ENCODE measurements at places on chromosomes 1 and 21. TPM values are rescaled to one million over a fixed set of nuclear protein-coding genes. Genes with fewer than 3 reads are reported as not detected.

DNA sequence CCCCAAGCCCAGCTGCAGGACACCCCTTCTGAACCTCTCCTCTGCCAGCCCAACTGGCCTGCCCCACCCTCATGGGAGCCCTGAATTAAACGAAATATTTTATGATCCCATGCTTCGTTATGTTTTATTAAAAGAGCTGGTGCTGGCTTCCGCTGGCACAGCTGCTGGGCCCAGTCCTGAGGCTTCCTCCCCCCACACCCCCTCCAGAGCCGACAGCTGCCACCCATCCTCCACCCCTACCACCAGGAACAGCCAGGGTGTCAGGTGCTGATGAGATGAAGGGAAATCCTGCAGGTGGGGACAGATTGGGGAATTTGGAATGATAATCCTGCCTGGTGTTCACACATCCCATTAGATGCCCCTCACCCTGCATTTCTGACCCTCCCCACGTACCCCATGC is 19.0 kb downstream of the IGSF21 start:
- DNase-seq = no peak

- no peak for DNase-seq
These were observed 124.0 kb downstream of the EDEM3 start for GRCh38 chr1:184630679-184631060.

GRCh38 chr1:19390901-19391595 is 78.9 kb downstream of the SLC66A1 start:
- peak; percentile 93 for DNase-seq

GRCh38 chr1:150961756-150962155 is 12.9 kb downstream of the CERS2 start:
- DNase-seq = peak; percentile 21

S100A1 gene
- not detected for total RNA-seq

GRCh38 chr1:198529414-198529813 is 11.1 kb downstream of the ATP6V1G3 start:
- peak; percentile 57 for DNase-seq

- DNase-seq = no peak
These were observed 2.4 kb downstream of the NTRK1 start for GRCh38 chr1:156862997-156863599.

DNA sequence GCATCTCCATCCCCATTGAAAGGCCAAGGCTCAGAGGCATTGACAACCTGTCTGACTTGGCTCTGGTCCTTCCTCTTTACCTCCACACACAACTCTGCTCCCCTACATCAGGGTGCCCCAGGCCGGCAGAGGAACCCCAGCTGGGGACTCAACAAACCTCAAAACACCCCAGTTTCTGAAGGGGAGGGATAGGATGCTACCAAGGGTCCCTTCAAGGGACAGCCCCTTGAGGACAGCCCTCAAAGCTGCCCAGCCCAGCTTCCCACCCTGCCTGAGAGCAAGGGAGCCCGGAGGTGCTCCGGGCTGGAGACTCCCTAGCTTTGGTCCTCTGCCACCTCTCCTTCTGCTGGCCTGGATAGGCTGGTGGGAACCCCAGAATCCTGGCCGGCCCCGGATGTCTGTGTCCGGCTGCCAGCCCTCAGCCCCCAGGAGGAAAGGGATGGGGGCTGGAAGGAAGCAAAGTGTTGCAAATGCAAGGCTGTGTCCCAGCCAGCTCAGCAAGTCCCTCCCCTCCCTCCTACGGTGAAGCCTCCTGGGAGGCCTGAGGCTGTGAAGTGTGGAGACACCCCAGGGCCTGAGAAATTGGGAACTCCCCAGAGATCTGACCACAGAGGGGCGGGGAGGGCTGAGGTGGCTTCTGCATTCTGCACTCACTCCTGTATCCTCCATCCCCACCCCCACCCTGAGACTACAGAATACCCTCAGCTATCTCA is 1.1 kb upstream of the MARCKSL1 start:
- no peak for DNase-seq

LCE1B gene
- total RNA-seq = not detected

GRCh38 chr1:243315893-243316292 is 60.1 kb downstream of the SDCCAG8 start:
- DNase-seq = no peak

CR1L gene
- not detected for total RNA-seq

CCDC185 gene
- total RNA-seq = not detected

LY9 gene
- not detected for total RNA-seq

- no peak for DNase-seq
These were observed 294.0 kb upstream of the C1orf87 start for GRCh38 chr1:60367532-60367931.

- no peak for DNase-seq
These were observed 50.5 kb downstream of the SIK1 start for GRCh38 chr21:43376478-43376882.

CRYAA gene
- total RNA-seq = not detected

DNA sequence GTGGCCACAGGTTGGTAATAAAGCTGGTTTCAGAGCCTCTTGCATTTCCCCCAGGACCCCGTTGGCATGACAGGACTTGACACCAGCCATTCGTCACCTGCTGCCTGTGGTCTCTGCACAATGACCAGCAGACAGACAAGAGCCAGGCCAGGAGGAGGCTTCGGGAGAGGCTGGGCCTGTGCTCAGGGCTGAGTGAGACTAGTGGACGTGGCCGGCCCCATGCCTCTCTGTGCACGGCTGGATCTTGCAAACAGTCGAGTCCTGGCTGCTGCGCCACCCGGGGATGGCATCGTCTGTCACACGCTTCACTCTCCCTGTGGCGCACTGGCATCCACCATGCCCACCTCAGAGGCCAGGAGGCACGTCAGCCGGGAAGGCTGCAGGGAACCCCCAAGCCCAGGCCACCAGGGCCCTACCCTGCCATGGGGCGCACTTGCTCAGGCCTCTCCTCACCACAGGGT is 177.4 kb upstream of the ARHGEF16 start:
- DNase-seq = no peak

DNA sequence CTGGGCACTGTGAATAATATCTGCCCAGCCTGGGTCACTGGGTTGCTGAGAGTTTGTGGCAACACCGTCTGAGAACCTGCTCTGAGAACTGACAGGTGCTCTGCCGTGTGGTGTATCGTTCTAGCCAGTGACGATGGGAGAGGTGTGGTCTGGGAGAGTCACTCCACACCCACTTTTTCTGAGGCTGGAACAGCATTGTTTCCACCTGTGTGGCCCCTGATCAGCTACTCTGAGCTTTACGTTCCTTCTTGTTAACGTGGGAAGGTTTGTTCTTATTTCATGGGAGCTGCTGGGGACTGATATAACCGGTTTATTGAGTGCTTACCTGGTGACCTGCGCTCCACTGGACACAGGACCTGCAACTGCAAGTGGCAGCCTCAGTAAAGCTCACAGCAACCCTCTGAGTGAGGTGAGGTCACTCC is 34.8 kb upstream of the TENT5C start:
- DNase-seq = no peak

AIRE gene
- total RNA-seq = not detected

- DNase-seq = no peak
These were observed 6.5 kb upstream of the ZZZ3 start for GRCh38 chr1:77688939-77689338.

- no peak for DNase-seq
These were observed 56.1 kb upstream of the DMRTB1 start for GRCh38 chr1:53402891-53403655.

- peak; percentile 57 for DNase-seq
These were observed 25.3 kb downstream of the CEP104 start for GRCh38 chr1:3831689-3832088.

- DNase-seq = no peak
These were observed 48.4 kb upstream of the TNFSF18 start for GRCh38 chr1:173099166-173099565.

DNA sequence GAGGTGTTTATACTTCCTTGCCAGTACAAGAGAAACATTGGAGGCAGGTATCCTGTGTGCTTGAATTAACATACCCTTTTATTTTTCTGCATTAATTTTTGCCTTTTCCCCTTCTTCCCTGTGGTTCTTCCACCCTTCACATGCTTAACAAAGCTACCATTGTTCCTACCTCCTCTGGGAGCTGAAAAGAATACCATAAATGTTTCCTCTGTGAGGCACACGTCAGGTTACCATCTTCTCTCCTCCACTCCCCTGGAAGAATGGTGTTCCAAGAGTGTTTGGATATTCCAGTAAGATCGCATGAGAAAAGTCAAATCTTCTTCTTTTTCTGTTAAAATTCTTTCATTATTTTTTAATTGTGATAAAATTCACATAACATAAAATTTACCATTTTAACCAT is 74.6 kb upstream of the MARK1 start:
- DNase-seq = no peak

- peak; percentile 99 for DNase-seq
These were observed 82.7 kb downstream of the NOS1AP start for GRCh38 chr1:162151900-162152829.

- no peak for DNase-seq
These were observed at the start of gene BLACAT1 for GRCh38 chr1:205455581-205456382. Gene BLACAT1, minus strand, starts transcription at chr1:205456045.

PTGS2 gene
- total RNA-seq = 3.0 TPM

DNA sequence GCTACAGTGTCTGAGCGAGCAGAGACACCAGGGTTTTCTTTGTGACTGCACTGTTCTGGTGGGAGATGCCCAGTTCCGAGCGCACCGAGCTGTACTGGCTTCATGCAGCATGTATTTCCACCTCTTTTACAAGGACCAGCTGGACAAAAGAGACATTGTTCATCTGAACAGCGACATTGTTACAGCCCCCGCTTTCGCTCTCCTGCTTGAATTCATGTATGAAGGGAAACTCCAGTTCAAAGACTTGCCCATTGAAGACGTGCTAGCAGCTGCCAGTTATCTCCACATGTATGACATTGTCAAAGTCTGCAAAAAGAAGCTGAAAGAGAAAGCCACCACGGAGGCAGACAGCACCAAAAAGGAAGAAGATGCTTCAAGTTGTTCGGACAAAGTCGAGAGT is 2.7 kb downstream of the ZBTB18 start:
- DNase-seq = no peak

CELA3B gene
- not detected for total RNA-seq

GRCh38 chr21:33872881-33873515 is 42.6 kb downstream of the ATP5PO start:
- DNase-seq = no peak

DNA sequence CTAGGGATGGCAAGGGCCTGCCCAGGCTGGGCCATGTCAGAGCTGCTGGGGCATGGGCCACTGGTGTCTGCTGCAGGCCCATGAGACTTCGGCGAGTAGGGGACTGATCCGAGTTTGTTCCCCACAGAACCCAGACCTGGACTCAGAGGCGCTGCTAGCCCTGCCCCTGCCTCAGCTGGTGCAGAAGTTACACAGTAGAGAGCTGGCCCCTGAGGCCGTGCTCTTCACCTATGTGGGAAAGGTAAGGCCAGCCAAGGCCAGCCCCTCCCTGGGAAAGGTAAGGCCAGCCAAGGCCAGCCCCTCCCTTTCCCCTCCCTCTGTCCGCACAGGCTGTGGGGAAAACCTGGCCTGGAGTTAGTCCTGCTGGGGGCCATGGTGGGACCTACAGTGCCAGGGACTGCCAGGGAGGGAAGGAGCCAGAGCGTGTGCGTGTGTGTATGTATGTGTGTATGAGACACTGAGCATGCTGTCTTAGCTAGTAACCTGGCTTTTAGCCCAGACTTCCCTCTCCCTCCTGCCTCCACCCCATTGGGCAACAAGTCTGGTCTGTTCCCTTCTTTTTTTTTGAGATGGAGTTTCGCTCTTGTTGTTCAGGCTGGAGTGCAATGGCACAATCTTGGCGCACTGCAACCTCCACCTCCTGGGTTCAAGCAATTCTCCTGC is 8.0 kb downstream of the FAAH start:
- peak; percentile 90 for DNase-seq

Data from fibroblast of villous mesenchyme (primary cell).